ENCODE measurements at places on chromosomes 1 and 21.

DNA sequence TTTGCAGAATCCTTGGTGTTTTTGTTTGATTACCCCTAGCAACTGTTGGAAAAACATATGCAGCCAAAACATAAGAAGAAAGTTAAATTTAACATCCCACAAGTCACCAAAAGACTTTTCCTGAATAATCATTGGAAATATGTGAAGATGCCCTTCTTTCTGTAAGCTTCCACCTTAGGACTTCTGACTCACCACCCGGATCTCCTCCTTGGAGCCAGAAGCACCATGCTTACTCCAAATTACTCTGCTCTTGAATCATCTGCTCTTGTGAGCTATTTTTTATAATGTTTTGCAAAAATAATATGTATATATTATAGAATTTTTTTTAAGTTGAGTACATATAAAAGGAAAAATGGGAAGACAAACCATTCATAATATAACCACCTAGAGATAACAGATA lies 391.7 kb downstream of the KCTD3 start:
- peak; percentile 1 for DNase-seq

DNA sequence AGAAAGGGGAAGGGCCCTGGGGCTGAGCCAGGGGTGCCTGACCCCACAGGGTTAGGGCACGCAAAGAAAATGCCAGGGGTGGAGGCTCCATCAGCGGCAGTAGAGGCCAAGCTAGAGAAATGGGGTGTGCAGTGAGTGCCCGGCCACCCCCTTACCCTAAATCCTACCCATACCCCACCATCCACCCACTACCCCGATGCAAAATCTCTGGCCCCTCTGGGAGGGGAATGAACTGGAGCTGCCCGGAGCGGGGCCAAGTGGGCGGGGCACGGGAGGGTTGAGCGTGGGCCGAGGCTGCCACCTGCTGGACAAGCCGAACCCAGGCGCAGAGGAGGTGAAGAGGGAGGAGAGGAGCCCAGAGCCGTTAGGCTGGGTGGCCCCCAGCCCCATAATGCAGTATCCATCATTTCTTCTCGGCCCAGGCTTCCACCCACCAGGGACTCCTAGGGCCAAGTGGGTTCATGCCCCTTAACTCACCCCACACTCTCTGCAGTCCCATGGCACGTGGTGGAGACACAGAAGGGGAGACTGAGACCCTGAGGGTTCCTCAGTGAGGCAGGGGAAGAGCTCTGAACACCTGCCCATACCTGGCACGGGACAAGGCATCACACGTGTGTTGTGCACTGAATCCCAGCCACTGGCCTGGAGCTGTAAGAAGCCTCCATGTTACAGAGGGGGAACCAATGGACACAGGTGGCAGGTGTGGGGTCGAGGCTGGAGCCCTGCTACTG lies 1.4 kb upstream of the C1QC start:
- DNase-seq = peak; percentile 45

DNA sequence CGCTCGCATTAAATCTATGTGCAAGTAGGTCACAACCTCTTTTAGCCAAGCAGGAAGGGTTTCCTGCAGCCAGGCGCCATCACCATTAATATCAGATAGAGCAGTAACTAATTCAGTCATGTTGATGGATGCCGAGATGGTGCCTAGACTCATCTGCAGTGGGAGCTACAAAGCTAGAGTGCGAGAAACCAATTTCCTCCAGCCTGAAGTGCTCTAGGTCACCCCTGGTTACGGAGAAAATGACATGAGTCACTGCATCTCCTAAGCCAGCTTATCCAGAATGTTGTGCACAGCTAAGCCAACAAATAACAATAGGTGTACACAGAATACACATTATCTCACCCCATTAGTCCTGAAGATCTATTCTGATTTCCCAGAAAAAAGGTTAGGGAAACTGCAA lies 36.0 kb downstream of the OVAAL start:
- DNase-seq = no peak

- DNase-seq = peak; percentile 14
These were observed 150.0 kb downstream of the ADGRL2 start for GRCh38 chr1:81950591-81951244.

DNA sequence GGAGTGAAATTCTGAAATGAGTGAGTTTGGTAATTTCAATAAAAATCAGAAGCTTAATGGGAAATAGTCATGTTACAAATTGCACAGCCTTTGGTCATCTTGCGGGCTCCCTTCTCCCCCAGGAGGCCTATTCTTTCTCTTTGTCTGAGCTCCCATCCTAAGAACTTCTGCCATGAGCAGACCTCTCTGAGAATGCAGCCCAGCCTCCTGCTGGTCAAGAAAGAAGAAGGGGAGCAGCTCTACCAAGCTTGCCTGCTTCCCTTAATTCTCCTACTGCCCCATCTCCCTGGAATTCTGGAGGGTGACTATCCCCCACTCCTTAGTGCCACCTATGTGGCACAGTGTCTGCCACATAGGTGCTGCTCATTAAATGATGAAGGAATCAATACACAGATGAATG lies 300.7 kb upstream of the DAB1 start:
- no peak for DNase-seq

DNA sequence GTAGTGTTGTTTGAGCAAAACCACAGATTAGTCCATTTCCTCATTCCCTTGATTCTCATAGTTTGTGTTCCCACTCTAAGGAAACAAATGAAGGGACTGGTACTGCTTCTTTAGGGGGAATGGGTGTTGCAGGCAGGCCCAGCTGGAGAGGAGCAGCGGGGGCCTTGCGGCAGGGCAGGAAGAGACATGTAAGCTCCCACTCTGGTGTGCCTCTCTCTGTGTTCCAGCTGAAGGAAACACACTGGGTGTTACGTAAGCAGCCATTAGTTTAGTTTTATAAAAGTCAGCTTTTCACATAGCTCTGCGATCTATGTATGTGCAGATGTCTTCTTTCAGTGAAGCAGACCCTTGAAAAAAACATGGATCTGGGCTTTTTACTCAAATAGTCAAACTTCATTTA lies 99.5 kb downstream of the CACHD1 start:
- peak; percentile 27 for DNase-seq

DNA sequence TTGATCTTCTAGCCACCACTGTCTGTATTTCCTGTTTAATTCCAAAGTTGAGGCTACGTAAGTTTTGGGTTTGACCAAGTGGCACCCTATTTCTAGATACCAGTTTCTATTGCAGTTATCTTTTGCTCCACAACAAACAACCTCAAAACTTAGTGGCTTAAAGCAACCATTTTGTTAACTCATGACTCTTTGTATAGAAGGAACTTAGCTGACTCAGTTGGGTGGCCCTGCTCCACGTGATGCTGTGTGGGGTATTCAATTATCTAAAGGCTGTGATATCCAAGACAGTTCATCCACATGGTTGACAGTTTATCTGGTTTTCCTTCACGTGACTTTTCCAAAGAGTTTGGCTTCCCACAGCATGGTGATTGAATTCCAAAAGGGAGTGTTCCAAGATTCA lies 34.8 kb downstream of the PDC start:
- DNase-seq = no peak

DNA sequence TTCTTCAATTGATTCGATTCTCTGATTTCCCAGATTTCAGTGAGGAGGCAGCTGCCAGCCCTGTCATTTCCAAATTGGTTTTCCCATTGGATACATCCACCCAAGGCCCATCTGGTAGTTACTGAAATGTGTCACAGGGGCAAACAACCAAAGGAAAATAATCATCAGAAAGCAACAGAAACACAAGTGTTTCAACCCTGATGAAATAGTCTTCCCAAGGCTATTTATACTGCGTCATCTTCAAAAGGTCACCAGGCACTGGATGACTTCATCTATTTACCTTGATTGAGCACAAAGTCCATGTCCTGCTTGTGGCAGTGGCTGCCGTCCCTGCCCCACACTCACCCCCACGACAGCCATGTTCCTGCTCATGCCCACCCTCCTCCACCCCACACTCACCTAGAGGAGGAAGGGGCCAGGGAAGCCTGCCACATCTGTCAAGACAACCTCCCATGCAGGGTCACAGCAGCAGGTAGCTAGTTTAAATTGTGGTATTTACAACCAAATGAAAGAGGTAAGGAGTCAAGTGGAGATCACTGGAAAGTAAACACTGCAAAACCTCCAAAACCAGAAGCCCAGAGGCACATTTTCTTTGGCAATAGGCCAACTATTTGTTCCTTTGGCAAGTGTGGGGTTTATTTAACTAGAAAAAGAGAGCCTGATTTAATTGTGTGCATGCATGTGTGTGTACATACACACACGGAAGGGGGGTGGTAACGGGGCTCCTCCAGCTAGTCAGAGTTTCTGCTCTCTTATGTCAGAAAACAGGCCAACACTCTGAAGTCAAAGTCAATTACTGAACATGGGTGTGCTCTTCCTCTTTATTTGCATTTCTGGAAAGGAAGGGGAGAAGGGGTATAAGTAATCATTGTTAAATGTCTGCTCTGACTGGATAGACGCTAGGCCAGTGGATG lies 49.5 kb upstream of the RAB4A start:
- DNase-seq = peak; percentile 15

DNA sequence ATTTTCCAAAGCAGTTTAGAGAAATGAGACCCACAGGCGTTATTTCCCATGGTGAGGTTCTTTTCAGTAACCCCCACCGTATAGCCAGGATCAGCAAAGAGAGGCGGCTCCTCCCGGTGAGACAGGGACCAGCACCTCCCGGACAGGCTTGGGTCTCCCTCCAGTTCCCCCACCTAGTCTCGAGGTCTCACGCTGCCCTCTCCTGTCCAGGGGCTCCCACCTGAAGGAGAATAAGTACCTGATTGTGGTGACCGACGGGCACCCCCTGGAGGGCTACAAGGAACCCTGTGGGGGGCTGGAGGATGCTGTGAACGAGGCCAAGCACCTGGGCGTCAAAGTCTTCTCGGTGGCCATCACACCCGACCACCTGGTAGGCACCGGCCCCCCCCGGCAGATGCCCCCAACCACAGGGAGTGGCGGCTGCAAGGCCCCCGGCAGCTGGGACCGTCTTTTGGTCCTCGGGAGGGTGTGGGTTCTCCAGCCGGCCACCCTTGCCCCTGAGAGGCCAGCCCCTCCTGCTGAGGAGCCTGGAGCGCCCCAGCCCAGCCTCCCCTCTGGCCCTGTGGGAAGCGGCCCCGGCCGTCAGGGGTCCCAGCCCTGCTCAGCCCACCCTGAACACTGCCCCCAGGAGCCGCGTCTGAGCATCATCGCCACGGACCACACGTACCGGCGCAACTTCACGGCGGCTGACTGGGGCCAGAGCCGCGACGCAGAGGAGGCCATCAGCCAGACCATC lies 4.9 kb downstream of the COL6A1 start:
- DNase-seq = no peak

DNA sequence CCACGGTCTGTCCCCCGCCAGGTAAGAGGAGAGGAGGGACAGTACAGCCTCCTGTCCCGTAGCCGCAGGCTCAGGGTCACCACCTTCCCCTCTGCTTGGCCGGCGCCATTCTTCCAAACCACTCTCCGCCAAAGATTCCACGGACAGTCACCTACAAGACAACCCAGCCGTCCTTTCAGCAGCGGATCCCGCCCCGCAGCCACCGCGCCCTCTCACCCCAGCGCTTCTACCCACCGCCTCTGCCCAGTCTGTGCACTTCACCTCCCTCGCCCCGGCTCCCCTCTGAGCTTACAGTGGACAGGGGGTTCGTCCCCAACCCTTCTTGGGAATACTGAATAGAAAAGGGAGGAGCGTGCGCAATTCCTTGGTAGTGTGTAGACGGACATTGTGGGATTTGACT lies 319.6 kb downstream of the FAM72C start:
- no peak for DNase-seq
